Parietal lobe (tissue), 2 donors: ENCODE measurements at places on chromosomes 1 and 21. TPM values are rescaled to one million over a fixed set of nuclear protein-coding genes. Genes with fewer than 3 reads are reported as not detected.

The THEM5 gene
- total RNA-seq, result not detected

The TOR3A gene
- 22.5 TPM for total RNA-seq

The GBP7 gene
- total RNA-seq, result not detected

The PRMT2 gene
- 329 TPM for total RNA-seq

The OR2M3 gene
- total RNA-seq, result 0.63 TPM

The NLRP3 gene
- total RNA-seq, result 0.63 TPM

The ESRRG gene
- 8.1 TPM for total RNA-seq

The IL23R gene
- total RNA-seq, result not detected

The CHRNB2 gene
- 31.0 TPM for total RNA-seq

The CFAP126 gene
- total RNA-seq, result not detected

The MRPL55 gene
- total RNA-seq, result 36.0 TPM
